ENCODE measurements at places on chromosomes 7 and 10.

GRCh38 chr7:86645225-86645608 is 1.5 kb downstream of the GRM3 start:
- DNase-seq, result no peak

DNA sequence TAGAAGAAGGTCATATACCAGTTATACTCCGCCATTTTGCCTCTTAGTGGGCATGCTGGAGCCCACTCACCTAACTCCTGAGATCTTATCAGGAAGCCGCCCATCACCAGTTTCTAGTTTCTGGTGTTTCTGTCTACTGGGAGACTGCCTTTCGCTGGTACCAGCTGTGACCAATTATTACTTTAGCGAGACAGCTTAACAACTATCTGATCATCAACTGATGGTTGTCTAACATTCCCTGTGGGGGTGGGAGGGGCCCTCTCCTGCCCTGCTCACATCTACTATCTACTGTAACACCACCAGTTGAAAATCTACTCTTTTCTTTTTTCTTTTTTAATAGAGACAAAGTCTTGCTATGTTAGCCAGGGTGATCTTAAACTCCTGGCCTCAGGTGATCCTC is 46.2 kb upstream of the C10orf67 start:
- no peak for DNase-seq

DNA sequence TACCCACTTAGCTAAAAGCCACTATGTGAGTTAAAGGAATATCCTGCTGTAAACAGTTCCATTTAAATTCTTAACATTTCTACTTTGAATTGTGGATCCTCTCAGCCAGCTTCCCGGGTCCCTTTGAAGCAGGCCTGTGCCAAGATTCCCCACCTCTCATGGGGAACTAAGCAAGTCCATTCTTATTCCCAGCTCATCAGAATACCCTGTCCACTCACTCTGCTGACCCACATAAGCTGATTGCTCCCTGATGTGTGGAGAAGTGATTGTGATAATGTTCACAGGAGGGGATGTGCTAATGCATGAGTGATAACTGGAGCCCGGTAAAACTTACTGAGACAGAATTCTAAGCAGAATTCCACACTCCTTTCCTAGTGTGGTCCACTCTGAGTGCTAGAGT is 709.7 kb downstream of the CNTNAP2 start:
- DNase-seq, result no peak

GRCh38 chr10:1527951-1528350 is 209.4 kb downstream of the ADARB2 start:
- no peak for DNase-seq

- no peak for DNase-seq
Measured at GRCh38 chr10:117720931-117721835, 178.6 kb downstream of the EMX2 start.

DNA sequence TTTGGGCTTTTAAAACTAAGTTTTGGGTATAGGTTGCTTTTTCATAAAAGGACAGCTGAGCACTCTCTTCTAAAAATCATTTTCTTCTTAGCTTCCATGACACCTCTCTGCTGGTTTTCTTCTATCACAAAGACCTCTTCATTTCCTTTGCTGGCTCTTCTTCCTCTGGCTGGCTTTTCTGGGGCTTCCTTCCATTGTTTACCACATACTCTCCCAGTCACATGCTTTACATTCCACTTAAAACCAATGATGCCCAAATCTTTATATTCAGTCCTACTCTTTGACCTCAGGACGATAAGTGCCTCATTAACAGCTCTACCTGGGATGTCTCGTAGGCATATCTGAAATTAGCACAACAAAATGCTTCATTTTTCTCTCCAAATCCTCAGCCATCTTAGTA is 26.8 kb downstream of the FAM133B start:
- no peak for DNase-seq

DNA sequence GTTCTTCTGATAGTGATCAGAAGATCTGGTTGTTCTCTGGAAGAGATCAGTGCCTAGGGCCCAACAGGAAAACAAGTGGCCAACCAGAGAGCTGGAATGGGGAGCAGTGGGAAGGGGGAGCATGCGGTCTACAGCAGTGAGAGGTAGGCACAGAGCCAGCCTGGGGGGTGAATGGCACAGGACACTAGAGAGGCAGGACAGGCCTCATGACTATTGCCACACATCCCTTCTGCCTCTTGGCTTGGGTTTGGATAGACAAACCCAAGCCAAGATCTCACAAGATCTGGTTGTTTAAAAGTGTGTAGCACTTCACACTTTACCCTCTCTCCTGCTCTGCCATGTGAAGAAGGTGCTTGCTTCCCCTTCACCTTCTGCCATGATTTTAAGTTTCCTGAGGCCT is 224.4 kb downstream of the ARHGAP12 start:
- DNase-seq, result no peak

DNA sequence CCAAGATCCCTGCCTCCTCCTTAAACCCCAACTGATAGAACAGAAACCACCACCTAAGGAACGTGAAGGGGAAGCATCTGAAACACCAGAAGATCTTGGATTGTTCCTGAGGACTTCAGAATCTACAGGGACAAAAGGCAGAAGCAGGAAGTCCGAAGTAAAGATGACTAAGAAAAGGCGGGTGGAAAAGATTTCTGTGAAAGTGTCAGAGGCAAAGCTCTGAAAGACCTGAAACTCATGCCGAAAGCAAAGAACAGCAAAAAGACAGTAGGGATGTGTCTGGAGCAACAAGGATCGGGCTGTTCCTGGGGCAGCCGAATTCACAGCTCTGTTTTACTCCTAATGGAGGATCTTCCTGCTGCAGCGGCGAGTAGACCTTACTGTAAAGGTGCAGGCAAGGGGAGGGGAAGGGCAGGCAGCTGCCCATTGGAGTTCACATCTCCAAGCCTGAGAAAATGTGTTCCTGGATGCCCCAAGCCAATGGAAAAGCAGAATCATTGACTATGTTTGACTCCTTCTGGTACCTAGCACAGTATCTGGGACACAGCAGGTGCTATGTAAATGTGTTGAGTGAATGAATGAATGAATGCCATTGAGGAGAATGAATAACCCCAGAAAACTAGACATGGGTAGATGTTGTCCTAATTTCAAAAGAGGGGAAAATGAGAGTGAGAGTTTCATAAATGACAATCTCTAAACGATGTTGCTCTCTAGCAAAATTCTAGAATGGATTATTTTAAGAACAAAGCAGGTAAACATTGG is 40.4 kb downstream of the PDIA4 start:
- DNase-seq, result no peak

DNA sequence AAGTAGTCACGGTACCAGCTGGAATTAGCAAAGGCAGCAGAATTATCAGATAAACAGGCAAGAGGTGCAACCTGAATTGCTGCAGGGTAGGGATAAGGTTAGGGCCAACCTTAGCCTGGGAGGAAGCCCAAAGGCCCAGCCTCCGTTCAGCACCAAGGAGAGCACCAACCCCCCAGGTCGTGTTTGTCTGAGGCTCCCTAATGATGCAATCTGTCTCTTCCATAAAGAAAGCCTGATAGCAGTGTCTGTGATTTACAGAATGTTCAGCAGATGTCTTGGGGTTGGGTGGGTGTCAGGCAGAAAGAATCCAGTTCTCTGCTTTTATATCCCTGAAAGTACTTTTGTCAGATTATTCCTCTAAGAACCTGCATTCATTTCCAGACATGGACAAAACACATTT is 328.4 kb upstream of the AOAH start:
- DNase-seq, result no peak

DNA sequence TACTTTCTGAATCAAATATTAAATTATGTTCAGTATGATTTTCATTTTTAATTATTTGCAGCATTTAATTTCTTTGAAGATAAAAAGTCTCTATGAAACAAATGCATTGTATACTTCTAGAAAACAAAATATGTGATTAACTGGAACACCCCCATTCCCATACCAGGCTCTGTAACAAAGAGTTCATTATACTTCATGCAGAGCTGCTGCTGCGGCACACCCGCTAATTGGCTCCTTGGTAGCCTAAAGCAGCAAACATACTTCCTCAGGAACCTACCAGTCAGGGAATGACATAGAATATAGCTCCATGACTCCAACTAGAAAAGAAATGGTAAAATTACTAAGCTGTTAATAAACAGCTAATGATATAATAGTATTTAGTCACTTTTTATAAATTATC is 19.3 kb downstream of the RAB11FIP2 start:
- no peak for DNase-seq
